Femur (tissue), 1 donor: ENCODE measurements at places on chromosomes 7 and 10.

- no peak for DNase-seq
Observed at GRCh38 chr10:101208543-101208942, 20.7 kb downstream of the LBX1 start.

DNA sequence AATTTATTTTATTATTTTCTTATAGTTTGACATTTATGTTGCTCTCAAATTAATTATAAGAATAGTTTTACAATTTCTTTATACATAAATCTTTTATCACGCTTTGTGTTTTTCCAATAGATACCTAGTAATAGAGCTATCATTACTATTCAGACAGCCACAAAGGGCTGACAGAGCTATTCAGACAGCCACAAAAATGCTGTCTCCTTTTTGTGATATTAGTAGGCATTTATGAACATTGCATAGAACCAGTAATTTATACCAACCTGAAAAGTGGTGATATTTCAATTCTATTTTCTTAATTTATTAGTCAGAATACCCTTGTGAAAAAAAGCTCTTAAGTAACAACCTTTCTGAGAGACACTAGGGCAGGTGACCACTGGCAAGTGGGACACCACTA lies 34.2 kb upstream of the IGFBP3 start:
- DNase-seq: no peak

- no peak for DNase-seq
Observed at GRCh38 chr10:95429639-95430038, 131.5 kb downstream of the SORBS1 start.

- no peak for DNase-seq
Observed at GRCh38 chr7:48458701-48459524, 287.7 kb downstream of the ABCA13 start.

DNA sequence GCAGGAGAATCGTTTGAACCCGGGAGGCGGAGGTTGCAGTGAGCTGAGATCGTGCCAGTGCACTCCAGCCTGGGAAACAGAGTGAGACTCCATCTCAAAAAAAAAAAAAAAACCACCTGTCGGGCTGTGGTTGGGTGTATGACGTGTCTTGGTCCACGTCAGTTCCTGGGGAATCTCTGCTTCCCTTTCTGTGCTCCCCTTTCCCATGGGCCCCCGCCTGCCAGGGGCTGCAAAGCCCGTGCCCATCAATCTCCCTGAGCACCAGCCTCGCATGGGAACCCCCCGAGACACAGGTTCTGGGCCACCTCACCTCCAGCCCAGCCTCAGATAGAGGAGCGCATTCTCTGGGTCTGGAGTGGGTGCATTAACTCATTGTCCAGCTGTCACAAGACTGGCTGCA lies 2.3 kb upstream of the SH2B2 start:
- DNase-seq: no peak

- no peak for DNase-seq
Observed at GRCh38 chr7:30466266-30466665, 12.3 kb downstream of the NOD1 start.

GRCh38 chr7:139034336-139034735 lies 1.5 kb downstream of the ZC3HAV1L start:
- no peak for DNase-seq

DNA sequence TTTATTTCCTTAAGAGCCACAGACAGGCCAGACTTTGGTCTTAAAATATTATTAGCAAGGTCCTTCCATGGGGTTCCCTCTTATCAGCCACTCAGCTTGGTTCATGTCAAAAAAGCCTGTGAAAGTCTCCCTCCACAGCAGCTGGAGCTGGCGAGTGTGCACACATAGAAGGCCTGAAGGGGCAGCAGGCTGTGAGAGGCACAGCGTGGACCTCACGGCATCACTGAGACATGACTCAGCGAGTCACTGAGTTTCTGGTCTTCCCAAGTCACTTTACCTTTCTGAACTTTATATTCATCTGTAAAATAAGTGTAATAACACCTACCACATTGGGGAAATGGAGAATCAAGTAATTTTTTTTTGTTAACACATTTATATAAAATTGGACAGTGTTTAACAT lies 8.7 kb downstream of the TAF3 start:
- no peak for DNase-seq

DNA sequence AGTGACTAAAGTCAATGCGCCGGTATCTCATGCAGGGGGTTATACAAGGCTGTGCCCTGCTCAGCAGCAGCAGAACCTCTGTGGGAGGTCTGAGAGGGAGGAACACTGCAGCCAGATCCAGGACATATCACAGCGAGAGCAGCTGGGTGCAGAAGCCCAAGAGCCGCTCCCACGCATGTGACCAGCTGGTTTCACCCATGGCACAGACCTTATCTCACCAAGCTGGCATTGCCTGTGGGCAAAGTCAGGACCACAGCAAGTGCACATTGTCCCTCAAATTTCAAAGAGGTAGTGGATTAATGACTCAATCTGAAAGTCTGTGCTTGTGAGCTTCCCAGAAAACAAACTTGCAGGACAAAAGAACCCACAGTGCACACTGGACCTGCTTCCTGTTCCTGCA lies 31.6 kb upstream of the AKR1C1 start:
- DNase-seq: no peak

DNA sequence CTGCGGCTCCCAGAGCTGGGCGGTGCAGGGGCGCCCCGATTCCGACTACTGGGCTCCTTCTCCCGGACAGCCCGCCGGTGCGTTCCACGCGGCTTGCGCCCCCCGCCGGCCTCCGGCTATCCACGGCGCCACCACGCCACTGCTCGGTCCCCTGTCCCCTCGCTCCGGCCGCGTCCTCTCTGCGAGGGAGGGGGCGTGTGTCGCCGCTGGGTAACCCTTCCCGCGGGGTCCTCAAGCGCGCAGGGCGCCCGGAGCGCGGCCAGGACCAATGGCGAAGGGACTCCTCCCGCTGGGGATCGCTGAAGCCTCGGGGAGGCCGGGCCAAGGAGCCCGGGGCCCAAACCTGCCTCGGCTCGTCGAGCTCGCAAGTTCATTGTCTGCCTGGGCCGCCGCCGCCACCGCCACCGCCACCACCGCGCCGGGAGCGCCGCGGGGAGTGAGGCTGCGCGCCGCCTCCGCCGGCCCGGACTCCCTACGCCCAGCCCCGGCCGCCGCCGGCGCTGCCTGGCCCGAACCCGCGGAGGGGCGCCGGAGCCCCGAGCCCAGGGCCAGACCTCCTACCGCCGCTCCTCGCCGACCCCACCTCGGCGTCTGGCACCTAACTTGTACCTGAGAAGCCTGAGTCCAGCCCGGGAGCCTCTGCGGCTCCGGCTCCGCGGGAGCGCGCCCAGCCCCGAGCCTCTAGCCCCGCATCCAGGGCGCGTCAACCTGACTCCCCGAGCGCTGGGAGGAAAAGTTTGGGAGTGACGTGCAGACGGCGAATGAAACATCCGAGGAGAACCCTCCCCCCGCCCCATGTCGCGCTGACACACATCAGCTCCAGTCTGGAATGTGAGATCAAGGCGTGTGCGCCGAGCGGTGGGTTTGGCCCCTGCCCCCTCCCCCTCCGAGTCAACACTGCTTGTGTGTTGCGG lies at the start of gene CHST15:
Gene CHST15, minus strand, starts transcription at position 739 of the 914 bp plus-strand sequence. CDS start 47,386 bp downstream, outside the sequence.
- DNase-seq: peak; percentile 78

DNA sequence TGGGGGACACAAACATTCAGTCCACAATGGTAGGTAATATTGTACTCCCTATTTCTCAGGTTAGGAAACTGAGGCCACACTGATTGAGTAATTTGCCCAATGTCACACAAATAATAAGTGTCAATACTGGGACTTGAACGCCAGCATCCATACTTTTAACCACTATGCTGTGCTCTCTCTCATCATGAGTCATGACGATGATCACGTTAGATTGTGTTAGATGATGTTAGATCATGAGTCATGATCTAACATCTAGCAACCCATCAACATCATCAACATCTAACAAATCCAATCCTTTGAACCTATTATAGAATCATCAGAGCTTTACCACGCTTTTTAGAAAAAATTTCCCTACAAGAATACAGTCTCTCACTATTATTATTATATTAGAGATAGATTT lies 28.1 kb upstream of the HERPUD2 start:
- no peak for DNase-seq

- DNase-seq: no peak
Observed at GRCh38 chr10:91879515-91880170, 29.6 kb downstream of the FGFBP3 start.

GRCh38 chr10:48199580-48200377 lies 74.7 kb downstream of the FRMPD2 start:
- no peak for DNase-seq

GRCh38 chr10:22365644-22366434 lies 20.5 kb downstream of the SPAG6 start:
- no peak for DNase-seq

GRCh38 chr7:37446371-37446770 lies 2.3 kb downstream of the ELMO1 start:
- DNase-seq: no peak

DNA sequence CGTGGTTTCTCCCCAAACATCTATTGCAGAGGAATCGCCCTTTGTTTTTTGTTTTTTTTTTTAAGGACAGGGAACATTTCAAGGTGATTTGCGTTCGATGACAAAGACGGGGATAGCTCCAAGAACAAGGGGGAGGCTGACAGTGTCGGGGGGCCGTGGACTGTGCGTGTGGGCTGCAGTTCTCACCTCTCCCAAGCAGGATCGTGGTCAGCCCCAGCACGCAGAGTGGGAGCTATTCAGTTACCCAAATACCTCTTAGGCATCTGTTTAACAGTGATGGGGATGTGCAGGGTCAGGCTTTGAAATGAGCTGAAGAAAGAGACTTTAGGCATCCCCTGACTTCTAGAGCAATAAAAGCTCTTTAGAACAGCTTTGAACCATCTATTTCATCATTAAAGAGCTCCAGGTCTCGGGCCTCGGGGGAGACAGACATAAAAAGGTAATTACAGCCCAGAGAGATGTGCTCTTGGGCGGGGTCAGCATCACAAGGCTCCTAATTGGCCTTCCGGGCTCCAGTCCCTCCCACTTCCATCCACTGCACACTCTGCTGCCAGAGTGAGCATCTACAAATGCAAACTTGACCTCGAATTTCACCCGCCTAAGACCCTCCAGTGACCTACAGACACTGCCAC lies 97.3 kb downstream of the MYL10 start:
- no peak for DNase-seq

- no peak for DNase-seq
Observed at GRCh38 chr7:102944241-102944640, 31.4 kb downstream of the LRRC17 start.

DNA sequence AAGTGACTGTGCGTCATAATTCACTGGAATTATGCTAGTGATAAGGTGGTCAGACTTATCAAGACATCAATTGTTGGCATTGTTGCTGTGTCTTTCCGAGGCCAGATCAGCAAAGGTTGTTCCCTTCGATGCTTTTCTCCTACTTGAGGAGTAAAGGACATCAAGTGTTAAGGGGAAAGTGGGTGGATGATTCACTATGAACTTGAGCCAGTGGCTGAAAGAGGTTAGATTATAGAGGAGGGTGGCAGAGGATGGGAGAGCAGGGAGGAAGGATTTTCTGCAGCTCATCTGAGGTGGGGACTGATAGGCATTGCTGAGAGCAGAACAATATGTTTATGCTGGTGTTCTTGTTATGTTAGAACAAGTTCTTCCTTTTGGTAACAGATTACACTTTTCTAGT lies 131.4 kb upstream of the AGR3 start:
- DNase-seq: no peak

DNA sequence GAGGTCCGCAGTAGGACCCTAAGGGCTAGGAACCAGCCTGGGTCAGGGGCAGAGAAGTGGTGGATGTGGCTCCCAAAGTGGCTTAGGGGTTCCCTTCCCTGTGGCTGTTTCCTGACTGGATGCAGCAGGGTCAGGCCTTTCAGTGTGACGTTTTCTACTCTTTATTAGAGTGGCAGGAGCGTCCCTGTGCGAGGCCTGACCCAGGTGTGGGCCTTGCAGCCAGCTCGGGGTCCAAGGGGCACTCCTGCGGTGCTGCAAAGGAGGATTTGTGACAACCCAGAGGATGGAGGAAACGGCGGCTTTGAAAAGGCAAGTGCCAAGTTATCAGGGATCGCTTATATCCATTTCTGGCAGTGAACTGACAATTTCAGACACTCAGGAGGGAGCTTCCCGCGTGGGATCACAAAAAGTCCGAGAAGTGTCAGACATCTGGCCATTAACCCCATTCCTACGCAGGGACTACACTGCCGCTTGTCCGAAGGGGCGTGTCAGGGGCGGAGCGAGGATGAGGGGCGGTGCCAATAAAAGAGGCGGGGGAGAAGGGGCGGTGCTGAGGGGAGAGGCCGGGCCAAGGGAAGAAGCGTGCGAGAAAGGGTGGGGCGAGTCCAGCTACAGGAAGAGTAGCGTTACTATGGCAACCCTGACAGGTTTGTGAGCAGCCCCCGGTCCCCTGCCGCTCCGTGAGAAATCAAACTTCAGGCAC lies 98.8 kb upstream of the ZNF722 start:
- DNase-seq: no peak

DNA sequence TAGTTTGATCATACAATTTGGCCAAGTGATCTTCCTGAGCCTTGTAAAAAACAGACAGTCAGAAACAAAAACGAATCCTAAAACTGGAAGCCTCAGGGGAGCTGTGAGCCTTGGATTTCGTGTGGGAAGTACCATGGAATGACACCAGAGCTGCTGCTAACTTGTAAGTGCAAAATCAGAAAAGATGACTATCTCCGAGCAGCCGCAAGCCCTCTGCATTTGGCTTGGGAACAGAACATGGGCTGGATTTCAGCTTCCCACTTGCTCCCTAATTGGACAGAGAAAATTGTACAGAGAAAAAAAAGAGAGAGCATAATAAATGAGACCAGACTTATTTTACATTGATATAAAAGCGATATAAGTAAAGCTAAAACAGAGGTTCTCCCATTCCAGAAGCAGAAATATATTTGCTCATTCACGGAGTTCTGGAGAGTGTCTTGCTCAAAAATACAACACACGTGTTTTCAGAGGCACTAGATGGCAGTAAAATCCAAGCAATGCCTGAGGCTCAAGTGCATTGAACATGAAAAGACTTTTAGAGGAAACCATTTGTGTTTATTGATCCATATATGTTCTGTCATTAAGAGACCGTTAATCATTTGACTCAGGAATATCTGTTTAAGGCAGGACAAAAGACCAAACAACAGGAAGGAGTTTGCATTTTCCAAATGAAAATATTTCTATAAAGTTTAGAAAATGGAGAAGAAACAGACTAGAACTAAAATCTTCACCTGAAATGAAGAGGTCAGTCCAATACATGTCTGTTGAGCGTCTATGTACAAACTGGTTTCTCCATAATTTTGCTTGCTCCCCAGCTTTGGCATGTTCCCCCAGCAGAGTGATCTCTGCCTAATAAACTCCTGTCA lies 78.3 kb upstream of the SLC26A5 start:
- DNase-seq: no peak

- no peak for DNase-seq
Observed at GRCh38 chr10:119898577-119898976, 6.0 kb downstream of the SEC23IP start.

DNA sequence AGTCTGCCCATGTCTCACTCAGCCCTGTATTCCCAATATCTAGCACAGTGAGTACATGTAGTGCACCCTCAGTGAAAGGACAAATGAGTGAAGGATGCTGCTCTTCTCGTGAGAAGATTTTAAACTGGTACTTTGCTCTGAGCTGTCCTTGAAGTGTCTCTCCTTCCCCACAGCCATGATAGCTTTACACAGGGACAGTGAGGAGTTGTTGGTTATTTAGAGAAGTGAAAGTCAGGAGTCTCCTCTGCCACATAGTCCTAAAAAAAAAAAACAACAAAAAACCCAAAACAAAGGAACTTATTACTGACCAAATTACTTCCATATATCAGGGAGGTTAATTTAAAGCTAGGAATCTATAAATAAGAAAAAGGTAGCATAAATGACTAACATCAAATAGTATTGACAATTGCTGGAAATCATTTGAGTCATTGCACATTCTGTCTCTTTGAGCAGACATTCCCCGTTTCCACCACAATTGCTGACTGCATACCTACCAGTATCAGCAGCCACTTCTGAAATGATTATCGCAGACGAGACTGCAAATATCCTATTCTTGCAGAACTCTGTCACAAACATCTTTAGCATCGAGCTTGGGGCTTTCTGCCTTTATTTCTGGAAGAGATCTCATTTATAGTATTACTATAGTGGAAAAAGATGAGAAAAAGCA lies 202.1 kb downstream of the PTEN start:
- DNase-seq: no peak
